Astrocyte of the hippocampus (primary cell): ENCODE measurements at places on chromosomes 5 and 9.

DNA sequence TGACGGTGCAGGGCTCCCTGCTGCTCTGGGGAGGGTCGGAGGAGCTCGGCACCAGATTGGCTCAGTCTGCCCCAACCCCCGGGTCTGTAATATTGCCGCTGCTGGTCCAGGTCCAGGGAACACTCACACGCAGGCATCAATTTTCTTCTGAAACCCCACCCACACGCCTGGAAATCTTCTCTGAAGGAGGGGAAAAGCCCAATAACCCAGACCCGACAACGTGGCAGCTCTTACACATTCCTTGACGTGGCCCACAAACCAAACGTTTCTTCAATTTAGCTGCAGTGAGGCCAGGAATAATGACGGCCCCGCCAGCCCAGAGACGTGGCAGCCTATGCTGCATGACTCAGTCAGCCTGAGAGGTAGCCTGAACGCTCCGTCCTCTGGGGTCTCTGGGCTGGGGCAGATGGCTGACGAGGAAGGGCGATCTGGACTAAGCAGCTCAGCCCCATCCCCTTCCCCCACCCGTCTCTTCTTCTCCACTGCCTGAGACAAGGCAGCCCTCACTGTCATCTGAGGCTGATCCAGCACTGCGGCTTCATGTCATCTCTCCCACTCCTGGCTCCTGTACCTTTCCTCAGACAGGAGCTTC, 9.9 kb upstream of the SPARC start:
- peak; percentile 98 for DNase-seq

DNA sequence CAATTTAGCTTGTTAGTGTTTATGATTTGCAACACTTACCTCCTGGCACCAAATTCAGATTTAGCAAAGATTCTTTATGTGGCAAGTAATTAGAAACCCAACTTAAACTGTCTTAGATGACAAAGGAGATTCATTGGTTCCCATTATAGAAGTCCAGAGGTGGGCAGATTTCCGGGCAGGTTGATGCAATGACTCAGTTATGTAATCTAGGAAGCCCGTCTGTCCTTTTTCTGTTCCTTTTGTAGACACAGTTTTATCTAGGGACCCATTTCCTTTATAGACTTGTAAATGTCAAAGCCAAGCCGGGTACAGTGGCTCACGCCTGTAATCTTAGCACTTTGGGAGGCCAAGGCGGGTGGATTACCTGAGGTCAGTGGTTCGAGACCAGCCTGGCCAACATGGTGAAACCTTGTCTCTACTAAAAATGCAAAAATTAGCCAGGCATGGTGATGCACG, 20.3 kb upstream of the ANKRD33B start:
- DNase-seq = no peak

DNA sequence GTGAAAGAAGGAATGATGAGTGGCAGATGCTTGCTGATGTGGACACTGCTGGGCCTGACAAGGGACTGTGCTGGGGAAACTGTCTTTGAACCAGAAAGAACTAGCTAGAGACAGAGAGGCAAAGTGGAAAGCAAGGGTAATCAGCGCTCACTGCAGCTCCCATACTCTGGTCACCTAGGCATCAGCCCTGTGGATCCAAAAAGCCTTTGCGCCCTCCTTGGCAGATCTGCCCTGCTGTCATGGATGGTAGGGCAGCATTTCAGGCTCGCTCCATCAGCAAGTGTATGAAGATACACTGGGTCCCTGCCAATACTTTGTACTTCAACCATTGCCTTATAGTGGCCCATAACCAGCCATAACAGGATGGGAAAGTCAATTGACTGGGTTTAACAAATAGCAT, 6.6 kb upstream of the ALDH1B1 start:
- DNase-seq = no peak

DNA sequence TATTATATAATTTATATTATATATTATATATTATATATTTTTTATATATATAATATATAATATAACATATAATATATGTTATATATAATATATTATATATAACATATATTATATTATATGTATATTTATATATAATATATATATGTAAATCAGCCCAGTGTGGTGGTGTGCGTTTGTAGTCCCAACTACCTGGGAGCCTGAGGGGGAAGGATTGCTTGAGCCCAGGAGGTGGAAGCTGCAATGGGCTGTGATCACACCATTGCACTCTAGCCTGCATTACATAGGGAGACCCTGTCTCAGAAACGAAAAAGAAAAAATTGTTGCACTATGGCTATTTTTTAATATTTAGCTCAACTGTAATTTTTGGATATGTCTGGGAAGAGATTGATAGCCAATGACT, 52.4 kb downstream of the NSD1 start:
- no peak for DNase-seq

DNA sequence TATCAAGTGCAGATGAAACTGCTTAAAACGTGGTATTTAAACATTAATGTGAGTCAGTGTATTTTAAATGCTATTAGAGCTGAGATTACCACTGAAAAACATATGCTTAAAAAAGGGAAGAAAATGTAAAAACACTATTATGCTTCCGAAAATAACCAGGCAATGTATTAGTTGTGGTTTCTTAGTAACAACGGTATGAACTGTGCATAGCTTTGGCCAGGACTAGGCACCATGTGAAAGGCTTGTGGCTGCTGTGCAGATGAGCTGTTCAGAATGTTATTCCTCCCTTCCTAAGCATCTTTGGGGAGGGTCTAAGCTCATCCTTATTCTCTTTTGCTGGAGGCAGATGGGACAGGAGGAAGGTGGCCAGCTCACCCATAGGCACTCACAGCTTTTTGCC, 84.9 kb downstream of the NTRK2 start:
- DNase-seq = peak; percentile 65

DNA sequence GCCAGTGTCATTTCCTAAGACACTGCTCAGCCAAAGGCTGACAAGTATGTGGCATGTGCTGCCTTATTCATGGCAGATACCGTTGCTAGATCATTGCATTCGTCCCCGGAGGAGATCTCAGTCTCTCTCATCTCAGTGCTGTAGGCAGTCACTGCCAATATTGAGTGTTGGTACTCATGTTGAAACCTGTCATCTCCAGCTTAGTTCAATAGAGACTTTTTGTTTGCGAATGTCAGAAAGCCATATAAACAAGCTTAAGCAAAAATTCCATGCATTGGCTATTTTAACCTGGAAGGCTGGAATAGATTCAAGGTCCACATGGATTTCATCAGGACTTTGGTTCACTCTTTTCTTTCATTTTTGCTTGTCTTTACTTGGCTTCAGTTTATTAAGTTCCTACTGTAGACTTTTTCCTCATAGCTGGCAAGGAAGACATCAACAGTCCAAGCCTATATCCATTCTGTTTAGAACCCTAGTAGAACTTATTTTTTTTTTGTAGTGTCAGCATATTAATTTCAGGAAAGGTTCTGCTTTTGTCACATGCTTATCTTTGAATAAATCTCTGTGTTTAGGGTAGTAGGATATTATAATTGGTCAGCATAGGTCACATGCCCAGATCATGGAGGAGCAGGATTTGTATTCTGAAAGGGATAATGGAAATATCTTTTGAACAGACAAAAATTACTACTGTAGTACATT, 66.8 kb downstream of the FCHO2 start:
- DNase-seq = no peak

DNA sequence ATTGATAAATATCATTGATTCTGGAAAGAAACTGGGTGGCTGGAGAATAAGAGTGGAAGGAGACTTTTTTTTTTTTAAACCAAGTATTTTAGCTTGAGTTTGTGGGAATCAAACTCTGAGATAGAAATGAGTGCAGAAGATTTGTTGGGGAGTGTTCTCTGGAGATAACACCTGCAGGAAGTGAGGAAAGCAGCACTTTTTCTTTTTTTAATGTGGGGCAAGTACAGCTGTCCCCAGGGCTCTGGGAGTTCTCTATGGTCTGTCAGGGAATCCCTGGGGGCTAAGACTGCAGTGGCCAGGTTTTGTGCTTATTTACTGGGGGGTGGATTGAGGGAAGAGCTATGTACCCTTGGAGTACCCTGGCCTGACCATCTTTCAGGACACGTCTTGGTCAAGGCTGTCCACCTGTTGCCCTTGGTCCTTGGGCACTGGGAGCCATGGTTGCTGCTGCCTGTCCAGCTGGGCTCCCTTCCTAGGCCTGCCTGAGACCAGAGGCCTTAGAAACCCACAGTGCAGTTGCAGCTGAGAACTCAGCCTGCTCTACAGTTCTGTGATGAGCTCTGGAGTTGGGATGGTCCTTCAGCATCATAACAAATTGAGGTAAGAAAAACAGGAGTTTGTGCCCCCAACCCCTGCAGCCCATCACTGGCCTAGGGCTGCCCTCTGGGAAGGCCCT, 85.8 kb downstream of the PHAX start:
- no peak for DNase-seq

- DNase-seq = peak; percentile 64
Observed at GRCh38 chr9:113309204-113309813, 6.1 kb upstream of the RNF183 start.

- no peak for DNase-seq
Observed at GRCh38 chr5:175750511-175750931, 92.7 kb downstream of the HRH2 start.

- DNase-seq = no peak
Observed at GRCh38 chr9:113317777-113318176, 14.6 kb upstream of the RNF183 start.

DNA sequence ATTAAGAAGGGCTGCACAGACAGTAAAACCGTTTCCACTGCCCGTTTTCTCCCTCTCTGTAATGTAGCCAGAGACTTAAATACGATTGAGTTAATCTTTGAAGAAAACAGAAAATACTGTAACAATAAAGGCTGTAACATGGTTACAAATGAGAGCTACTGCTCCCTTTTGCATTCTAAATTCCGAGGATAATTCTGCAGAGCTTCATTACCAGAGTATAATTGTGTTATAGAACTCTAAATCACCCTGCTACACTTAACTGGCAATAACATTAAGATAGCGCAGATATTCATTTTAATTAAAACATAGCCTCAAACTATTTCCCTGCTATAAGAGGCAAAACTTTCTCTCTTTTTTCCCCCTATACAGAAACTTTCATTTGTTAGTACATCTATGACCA, 283.7 kb upstream of the BRINP1 start:
- DNase-seq = no peak

DNA sequence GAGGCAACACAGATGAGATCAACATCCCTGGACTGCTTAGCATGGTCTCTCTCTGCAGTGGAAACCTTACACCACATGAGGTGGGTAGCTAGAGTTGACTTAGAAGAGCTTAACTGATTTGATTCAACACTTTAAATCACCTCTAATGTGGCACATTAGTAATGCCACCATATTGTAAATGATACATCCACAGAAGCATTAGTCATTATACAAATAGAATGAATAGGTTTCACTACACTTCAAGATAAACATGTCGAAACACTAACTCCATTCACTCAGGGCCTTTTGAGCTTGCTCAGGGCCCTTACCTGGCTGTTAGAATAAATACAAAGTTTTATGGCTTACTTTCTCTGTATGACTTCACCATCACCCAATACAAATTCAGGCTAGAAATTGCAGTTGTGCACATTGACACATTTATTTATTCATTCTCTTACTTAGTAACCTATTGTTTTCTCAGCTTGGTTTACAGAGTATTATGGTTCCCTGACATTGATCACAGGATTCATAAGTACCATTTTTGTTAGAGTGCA, 9.3 kb upstream of the SMAD5 start:
- DNase-seq = peak; percentile 22

- no peak for DNase-seq
Observed at GRCh38 chr9:104921067-104921741, 6.8 kb downstream of the ABCA1 start.

DNA sequence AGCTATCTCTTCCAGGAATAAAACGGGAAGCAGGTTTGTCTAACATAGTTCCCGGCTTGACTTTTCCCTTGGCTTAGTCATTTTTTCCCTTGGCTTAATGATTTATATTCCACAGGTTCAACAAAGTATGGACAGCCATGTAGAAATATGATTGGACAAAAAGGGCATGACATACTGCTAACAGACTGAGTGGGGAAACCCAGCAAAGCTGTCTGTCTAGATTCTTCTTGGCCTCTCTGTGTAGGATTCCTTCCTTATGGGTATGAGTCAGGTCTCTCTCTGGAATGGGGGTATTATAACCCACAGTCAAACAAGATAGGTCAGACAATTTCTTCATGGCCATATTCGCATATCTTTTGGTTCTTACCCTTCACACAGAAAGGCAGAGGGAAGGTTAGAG, 5.7 kb upstream of the MTAP start:
- no peak for DNase-seq

GRCh38 chr9:137705443-137705863, 86.6 kb downstream of the EHMT1 start:
- no peak for DNase-seq

DNA sequence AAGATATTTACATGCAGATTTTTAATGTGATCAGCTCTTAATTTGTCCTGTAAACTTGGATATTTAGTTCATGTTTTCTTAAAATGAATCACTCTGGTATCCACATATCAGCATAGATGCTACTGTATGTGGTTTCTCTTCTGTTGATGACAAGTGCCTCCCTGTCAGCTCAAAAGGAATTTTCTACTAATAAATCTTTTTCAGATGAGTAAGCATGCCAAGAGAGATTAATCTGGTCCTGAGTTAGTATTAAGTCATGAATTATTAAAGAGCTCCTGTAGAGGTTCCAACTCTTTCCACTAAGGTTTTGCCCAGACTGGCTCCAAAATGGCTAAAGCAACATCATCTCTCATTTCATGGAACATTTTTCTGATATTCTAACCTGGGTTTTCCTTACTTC, 129.2 kb downstream of the GOLPH3 start:
- peak; percentile 59 for DNase-seq

DNA sequence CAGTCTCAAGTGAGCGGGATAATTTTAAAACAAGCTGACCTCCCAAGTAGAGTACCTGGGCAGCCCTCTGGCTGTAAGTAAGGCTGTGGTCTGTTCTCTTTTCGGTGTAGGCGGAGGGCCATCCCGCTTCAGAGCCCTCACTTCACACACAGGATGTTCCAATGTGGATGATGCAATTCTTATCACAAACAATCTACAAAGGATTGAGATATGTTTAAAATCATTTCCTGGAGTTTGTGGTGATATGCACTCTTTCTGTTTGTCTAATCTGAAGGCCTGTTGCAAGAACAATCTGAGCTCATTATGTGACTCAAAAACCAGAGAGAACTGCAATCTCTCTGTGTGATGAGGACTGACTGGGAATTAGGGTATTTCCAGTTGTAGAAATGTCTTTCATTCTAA, 42.5 kb downstream of the ITGA2 start:
- peak; percentile 74 for DNase-seq

DNA sequence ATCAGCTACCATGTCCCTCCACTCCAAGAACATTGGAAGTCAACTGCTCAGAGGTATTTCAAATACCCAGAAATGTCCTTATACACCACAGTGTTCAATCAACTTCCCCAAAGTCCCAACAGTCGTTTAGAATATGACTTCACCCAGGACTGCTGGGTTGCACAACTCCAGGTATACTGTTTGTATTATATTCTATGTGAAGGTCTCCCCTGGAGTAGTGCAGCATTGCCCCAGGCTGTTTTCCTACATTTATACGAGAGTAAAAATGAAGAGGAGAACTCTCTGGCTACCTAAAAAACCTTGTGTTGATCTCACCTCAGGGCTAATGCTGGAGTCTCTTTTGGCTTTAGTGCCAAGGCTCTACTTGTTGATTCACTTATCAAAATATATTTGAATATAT, 183.6 kb upstream of the MAP3K1 start:
- no peak for DNase-seq
